Chondrocyte (in vitro differentiated cells): ENCODE measurements at places on chromosomes 7 and 10.

- no peak for DNase-seq
Observed at GRCh38 chr10:8211631-8212030, 157.1 kb downstream of the GATA3 start.

DNA sequence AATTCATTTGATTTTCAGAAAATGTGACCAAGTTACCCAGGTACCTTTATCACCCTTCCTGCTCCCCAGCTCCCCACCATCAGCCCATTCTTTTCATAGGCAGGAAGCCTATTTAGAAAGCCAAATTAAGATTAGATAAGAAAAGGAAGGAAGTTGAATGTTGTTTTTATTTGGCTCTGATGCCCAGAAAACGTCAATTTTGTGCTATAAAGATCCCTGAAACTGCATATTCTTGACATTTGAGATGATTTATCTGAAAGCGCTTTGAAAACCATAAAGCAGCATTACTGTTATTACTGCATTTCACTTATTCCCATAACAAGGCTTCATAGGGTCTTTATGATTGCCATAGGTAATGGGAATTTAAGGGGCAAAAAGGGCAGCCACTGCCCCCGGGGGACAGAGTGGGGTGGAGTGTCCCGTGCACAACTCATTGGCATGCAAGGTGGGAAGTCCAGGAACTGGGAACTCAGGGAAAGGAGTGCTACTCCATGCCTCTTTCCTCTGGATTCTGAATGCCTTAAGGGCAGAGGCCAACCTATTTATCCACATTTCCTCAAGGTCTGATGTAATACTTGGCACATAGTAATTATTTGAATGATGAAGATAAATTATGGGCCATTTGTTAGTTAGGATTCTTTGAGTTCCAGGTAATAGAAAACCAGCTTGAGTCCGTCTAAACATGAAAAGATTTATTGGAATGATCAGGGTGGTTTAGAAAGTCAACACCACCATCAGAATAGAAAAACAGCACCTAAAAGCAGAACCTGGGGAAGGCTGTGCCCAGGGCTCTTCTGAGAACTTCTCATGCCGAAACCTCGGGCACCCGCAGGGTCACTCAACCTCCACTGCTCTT, 100.6 kb upstream of the ELMO1 start:
- no peak for DNase-seq

GRCh38 chr7:1170741-1171501, 10.9 kb upstream of the ZFAND2A start:
- DNase-seq: no peak

DNA sequence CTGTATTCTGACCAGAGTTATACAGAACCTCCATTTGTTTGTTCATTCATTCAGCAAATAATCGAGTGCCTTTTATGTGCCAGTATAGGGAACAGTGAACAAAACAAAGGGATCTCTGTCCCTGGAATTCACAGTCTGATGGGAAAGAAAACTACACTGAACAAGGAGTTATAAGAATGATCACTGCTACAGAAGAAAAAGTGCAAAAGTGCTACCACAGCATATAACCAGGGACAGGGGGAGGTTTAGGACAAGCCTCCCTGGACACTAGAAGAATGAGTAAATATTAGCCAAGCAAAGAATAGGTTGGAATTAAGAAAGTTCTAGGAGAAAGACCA, 4.2 kb downstream of the CLDN12 start:
- no peak for DNase-seq

GRCh38 chr7:117872561-117873309, 506 bp downstream of the CTTNBP2 start:
- no peak for DNase-seq

DNA sequence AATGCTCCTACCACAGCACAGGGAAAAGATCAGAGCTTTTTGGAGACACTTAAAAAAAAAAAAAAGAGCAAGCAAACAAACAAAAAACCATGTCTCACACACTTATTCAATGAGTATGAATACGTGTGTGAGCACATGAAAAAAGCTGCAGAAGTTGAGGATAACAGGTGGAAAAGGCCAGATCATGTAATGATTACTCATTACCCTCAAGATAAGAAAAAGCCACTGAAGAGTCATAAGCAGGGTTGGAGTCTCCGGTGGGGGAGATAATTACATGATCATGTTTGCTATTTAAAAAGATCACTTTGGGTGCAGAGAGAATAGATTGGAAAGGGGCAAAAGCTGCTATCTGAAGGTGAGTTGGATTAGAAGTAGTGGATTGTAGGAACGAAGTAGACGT, 77.0 kb downstream of the POU6F2 start:
- DNase-seq: no peak

- DNase-seq: no peak
Observed at GRCh38 chr10:126533644-126534043, 136.8 kb downstream of the C10orf90 start.

DNA sequence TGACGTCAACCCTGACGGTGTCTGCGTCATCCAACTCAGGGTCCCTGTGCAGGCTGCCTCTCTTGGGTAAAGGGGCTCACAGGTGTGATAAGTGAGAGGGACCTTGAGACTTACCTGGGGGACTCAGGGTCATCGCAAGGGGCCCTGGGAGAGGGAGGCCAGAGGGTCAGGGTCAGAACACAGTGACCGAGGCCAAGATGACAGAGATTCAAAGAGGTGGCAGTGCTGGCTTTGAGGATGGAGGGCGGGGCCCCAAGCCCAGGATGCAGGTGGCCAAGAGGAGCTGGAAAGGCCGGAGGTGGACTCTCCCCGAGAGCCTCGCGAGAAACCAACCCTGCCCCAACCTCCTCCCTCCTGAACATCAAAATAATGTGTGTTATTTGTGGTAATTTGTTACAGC, 165.2 kb upstream of the PPP2R2D start:
- peak; percentile 48 for DNase-seq

DNA sequence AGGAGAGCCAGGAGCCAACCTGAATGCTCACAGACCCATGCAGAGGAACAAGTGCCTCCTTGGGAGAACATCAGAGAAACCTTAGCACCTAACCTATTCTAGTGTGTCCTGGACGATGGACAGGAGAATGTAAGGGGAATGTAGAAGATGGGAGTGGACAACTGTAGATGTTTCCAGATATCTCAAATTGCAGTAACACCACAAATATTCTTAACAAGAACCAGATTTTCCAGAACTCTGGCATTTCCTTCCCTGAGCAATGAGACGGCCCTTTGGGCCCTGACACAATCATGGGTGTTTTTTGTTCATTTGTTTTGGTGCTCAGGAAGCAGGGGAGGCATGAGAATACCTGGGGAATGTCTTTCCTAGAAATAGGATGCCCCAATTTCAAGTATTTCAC, 196.1 kb upstream of the PRSS1 start:
- no peak for DNase-seq

- no peak for DNase-seq
Observed at GRCh38 chr10:44333511-44333910, 51.4 kb downstream of the CXCL12 start.

- DNase-seq: no peak
Observed at GRCh38 chr10:91381257-91381891, 28.8 kb upstream of the HECTD2 start.

DNA sequence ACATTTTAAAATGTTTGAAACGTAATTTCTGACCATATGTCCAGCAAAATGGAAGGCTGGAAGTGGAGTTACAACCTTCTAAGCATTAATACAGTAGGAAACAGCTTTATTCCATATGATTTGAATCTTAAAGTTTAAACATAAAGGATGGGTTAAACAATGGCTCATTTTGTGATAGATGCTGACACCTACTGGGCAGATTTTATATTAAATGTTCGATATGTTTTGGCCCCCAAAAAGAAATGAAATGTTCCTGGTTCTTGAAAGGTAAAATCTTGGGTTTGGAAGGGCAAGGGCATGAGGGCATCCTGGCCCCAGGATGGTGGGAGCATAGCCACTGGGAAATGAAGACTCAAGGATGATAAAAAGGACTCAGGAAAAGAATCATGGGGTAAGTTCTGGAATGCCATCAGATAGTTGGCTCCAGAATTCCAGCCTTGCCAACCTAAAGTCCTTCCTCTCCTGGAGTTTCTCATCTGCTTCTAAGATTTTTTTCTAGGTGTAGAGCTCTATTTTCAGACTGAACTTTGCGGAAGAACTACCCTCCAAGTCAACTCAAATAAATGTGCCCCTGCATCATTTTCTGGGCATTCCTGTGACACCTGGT, 34.6 kb upstream of the SLC35G1 start:
- no peak for DNase-seq

DNA sequence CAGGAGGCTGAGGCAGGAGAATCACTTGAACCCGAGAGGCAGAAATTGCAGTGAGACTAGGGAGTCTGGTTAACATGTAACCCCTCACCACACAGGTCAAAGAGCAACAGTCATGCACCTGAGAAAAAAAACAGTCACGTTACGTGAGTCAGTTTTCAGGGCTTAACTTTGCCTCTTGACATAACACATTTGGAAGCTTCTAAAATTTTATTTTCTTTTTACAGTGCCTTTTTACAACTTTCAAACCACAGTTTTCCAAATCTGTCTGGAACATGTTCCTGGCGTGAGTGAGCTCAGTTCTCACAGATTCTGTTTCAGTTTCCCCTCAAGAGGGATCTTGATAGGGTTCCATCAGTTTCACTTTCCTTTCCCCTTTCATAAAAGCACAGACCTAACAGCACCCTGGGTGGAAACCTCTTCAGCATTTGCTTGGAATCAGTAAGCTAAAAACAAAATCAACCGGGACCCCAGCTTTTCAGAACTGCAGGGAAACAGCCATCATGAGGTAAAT, 4.4 kb downstream of the IFIT3 start:
- no peak for DNase-seq

- no peak for DNase-seq
Observed at GRCh38 chr7:91995391-91996105, 54.9 kb downstream of the AKAP9 start.

DNA sequence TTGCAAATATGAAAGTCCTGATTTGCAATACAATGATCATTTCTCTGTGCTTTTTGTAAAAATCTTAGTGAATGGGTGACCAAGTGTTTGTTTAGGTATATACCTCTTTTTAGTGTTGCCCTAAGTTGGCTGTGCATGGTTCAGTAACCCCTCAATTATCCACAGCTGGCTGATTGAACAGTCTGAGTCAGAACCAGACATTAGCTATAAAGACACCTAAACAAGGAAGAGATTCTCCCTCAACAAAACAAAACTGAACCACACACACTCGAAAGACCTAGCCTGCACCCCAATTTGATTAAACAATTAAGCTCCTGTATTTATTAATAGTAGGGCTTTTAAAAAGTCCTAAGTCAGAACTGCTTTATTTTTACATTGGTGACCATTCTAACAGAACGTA, 2.8 kb downstream of the RSBN1L start:
- DNase-seq: no peak

- peak; percentile 49 for DNase-seq
Observed at GRCh38 chr10:3398825-3399646, 226.5 kb upstream of the PITRM1 start.

- no peak for DNase-seq
Observed at GRCh38 chr10:45419676-45420025, 45.6 kb downstream of the ALOX5 start.

DNA sequence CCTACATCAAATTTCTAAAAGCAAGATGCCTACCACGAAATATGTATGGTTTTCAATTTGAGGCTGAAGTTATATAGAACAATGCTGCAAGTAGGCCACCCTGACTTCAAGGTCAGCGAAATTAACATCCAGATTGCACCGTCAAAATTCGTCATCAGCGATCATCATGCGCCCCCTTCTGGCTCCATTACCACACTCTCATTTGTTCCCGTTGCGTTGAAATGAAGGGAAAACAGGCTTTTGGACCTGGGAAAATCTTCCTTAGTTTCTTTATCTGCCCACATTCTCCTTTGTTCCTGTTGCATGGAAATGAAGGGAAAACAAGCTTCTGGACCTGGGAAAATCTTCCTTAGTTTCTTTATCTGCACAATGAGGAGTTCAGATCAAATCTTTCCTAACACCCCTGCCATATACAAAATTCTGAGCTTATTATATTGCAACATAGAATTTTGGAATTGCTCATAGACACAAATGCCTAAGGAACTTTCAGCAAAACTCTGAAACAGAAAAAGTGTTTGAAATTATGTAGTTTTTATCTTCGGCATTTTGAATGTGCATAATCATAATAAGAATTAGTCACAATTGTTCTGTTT, 98.2 kb upstream of the PRKCQ start:
- no peak for DNase-seq

- no peak for DNase-seq
Observed at GRCh38 chr7:117807676-117808075, 65.6 kb downstream of the CTTNBP2 start.

GRCh38 chr7:137576481-137576880, 232.9 kb upstream of the PTN start:
- DNase-seq: no peak

GRCh38 chr10:74418285-74418872, 267.4 kb downstream of the ADK start:
- DNase-seq: no peak

GRCh38 chr10:117492504-117492903, 50.0 kb upstream of the EMX2 start:
- no peak for DNase-seq

DNA sequence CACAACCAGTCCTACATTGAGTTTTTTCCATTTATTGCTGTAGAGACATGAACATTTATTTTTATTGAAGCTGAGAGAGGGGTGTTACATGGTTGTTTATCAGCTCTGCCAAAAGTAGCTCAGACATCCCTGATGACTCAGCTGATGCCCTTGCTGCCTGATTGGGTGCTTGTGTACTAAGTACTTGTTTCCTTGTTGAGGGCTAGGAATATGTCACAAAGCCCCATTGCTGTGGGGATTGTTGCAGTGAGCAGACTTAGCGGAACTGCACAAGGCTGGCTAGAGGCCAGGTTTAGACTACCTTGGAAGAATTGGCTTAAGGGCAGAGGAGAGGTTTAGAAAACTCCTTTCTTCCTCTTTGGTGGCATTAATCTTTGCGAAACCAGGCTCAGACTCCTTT, 110.6 kb downstream of the AUTS2 start:
- DNase-seq: no peak

DNA sequence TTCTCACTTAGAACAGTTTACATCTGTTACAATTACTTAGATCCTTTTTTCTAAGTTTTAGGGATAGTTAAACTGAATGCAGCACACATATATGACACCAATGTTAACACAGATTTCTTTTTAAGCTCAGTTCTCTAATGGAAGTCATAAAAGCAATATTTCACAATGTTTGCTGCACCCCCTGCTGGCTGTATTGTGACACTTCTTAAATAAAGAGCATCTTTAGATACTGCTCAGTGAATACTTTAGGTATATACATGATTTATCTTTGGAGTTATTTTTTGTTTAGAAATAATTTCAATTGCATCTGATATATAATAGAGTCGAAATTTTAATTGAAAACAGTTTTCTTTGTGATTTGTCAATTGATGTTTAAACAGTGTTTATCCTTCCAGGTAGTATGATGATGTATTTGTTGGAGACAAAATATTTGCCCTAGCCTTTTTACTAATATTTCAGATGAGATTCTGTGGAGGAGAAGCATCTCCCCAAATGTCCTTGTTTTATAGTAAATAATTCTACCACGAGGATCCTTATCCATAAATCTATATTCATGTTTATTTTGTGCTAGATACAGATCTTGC, 174.4 kb downstream of the ST7 start:
- no peak for DNase-seq

GRCh38 chr10:67140641-67141040, 214.8 kb downstream of the LRRTM3 start:
- no peak for DNase-seq

GRCh38 chr7:68892236-68892635, 706.0 kb upstream of the AUTS2 start:
- no peak for DNase-seq
